ENCODE measurements at places on chromosomes 1 and 21.

GRCh38 chr1:9165396-9165795, 36.5 kb upstream of the GPR157 start:
- DNase-seq, result no peak

DNA sequence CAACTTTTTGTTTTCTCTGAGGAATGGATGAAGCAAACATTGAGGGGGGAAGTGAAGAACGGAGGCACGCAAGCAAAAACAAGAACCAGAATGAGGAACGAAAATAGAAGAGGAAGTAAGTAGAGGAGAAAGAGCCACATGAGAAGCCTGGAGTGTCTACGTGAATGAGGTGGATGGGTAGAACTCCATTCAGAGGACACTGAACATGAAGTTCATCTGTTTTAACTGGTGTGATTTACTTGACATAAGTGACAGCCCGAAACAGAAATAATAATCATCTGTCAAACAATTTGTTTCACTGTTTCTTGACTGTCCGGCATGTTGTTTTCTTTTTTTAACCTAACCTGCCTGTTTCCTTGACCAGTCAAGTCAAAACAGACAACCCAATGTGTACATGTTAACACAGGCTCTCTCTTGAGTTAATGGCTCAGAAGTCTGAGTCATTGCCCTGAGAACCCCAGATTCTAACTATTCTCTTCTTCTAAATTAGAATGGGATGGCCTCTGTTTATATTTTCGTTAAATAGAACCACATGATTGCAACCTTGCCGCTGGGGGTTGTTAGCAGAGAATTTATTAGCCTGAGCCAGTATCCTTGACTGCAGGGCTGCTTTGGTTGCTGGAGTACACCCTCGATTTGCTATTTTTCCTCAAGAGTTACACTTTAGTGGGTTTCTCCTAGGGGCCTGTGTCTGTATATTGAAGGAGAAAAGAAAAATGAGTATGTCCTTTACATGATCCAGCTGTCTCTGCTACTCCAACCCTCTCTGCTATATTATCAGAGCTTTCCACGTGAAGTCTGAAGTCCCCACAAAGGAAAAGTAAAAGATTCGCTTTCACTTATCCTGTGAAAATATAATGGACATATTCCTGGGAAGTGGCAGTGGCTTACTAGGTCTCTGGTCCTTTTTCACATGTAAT, 151.7 kb downstream of the ZC3H11B start:
- no peak for DNase-seq

DNA sequence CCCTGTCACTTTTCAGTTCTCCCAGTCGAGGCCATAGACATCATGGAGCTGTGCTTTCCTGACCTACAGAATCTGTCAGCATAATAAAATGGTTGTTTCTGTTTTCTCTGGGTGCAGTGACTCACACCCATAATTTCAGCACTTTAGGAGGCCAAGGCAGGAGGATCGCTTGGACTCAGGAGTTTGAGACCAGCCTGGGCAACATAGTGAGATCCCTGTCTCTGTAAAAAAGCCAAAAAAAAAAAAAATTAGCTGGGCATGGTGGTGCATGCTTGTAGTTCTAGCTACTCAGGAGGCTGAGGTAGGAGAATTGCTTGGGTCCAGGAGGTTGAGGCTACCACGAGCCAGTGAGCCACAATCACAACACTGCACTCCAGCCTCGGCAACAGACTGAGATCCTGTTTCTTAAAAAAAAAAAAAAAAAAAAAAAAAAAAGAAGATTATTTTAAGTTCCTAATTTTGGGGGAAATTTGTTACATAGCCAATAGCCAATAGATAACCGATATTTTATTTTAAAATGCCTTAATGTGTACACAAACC, 196.2 kb downstream of the ADSS2 start:
- DNase-seq, result no peak

- no peak for DNase-seq
Measured at GRCh38 chr1:17465228-17465627, 25.8 kb upstream of the RCC2 start.

GRCh38 chr1:67677930-67678329, 7.1 kb upstream of the GADD45A start:
- DNase-seq, result no peak

- DNase-seq, result peak; percentile 53
Measured at GRCh38 chr1:153617663-153618062, 1.5 kb upstream of the S100A14 start.

DNA sequence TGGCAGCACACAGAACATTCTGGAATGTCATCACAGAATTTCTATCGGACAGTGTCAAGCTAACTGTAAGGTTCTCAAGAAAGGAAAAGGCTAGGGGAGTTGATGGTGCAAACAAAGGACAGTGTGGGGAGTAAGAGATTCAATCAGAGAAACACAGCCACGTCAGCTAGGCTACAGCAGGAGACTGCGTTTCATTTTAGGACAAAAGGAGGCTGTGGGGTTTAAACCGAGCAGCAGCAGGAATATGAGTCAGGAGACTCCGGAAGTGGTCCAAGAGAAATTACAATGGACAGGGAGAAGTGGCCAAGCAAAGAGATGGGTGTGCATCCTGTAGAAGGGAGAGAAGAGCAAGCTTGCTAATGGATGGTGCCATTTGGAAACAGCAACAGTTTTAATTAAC, 37.4 kb upstream of the C1orf198 start:
- DNase-seq, result no peak

- DNase-seq, result no peak
Measured at GRCh38 chr1:211874521-211875347, 44.2 kb upstream of the LPGAT1 start.

DNA sequence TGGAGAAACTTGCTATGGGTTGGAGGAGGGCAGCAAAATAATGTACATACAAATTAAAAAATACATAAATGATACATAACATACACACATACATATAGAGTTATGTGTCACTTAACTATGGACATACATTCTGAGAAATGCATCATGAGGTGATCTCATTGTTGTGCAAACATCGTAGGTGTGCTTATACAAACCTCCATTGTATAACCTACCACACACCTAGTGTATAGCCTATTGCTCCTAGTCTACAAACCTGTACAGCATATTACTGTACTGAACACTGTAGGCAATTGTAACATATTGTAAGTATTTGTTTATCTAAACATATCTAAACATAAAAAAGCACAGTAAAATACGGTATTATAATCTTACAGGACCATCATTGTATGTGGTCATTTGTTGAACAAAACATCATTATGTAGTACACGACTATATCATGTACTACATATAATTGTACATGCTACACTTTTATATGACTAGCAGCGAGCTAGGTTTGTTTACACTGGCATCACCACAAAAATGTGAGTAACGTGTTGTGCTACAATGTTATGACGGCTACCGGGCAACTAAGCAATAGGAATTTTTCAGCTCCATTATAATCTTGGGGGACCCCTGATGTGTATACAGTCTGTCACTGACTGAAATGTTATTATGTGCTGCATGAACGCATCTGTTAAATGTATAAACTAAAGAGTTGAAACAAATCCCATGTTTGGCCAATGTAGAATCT, 35.5 kb downstream of the ITGB3BP start:
- DNase-seq, result no peak

GRCh38 chr1:233617025-233617424, 3.1 kb downstream of the KCNK1 start:
- DNase-seq, result no peak

DNA sequence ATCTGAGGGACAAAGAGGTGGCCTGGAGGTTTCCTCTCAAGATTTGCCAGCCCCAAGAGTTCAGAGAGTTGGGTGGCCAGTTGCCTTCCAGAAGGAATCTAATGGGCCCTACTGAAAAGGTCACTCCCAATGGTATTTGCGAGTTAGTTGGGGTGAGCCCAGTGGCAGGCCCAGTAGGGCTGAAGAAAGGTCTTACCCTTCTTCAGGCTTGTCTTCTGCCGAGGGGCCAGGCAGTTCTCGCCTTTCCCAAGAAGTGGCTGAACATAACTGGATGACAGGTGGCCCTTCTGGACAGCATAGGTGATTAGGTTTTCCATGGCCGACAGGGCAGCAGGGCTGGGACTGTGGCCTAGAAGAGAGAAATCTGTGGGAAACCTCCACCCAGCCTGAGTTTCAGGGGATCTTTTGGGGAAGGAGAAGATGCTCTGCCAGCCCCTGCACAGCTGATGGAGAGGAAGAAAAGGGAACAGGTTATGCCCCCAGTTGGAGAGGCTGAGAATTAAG, 7.2 kb downstream of the PGLYRP4 start:
- no peak for DNase-seq

DNA sequence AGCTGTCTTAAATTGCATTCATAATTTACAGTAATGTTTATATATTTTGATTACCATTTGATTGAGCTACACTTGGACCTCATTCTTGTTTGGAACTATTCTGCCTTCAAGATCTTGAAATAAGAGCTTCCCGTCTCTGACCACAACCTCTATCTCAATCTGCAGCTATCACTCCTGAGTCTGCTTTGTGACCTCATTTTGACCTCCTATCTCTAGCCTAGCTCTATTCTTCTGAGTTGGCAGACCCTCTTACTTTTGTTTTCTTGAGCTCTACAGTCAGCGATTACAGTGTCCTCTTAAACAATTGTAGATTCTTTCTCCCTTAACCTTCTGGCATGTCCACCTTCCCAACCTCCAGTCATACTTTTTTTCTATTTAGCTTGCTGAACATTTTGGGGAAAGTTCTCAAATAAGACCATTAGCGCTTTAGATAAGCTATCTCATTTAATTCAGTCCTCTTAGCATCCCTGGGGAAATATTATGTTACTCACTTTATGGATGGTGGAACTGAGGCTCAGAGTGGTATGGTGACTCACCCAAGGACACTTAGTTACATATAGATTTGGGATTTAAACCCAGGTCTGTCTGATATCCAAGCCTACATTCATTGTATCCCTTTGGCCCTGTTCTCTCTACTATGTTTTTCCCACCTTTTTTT, 19.1 kb downstream of the RPAP2 start:
- no peak for DNase-seq

DNA sequence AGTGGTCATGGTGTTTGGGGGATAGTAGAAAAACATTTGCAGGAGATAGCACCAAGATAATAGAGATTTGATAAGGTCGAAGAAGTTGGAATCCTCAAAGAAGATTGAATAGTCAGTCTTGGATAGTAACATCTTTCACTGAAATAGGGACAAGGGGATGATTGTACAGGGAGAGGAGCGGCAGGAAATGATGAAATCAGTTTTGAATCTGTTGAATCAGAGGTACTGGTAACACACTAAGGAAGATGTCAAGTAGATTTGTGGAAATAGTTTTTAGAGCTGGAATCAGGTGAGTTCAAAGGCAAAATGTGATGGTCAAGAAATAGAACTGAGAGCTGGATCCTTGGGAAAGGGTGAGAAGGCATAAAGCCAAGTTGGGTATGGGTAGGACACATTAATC, 26.5 kb downstream of the CAP1 start:
- DNase-seq, result no peak

Data from RCC 7860 (cell line).